ENCODE measurements at places on chromosomes 5 and 9.

- DNase-seq = no peak
These were observed 18.2 kb downstream of the HBEGF start for GRCh38 chr5:140328036-140328764.

DNA sequence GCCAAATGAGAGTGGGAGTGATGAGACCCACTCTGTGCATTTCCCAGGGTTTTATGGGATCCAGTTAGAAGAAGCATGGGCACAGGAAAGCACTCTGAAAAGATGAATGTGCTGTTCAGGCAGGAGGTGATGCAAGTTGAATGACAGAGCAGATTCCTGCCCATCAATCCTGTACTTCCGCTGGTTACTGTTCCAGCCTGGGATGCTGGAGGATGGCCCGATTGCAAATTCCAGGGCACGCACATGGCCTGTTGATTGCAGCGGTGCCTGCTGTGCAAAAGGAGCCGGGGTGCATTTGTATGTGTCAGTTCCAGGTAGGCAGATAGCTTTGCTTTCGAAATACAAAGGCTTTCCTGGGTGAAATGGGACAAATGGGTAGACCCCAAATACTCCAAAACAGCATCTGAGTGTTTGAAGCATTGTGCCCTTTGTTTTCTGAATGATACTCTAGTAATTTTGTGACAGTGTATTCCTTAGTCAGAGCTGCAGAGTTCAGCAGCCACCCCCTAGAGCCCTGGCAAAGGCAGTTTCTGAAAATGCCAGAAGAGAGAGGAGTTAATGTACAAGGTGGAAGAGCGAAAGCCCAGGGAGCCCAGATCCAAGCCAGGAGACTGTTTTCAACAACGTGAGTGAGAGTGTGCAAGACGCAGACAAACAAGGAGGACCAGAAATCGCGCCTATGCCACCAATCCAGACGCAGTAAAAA is 454.2 kb upstream of the CLINT1 start:
- no peak for DNase-seq

GRCh38 chr9:123548741-123549545 is 192.9 kb downstream of the CRB2 start:
- DNase-seq = peak; percentile 24

DNA sequence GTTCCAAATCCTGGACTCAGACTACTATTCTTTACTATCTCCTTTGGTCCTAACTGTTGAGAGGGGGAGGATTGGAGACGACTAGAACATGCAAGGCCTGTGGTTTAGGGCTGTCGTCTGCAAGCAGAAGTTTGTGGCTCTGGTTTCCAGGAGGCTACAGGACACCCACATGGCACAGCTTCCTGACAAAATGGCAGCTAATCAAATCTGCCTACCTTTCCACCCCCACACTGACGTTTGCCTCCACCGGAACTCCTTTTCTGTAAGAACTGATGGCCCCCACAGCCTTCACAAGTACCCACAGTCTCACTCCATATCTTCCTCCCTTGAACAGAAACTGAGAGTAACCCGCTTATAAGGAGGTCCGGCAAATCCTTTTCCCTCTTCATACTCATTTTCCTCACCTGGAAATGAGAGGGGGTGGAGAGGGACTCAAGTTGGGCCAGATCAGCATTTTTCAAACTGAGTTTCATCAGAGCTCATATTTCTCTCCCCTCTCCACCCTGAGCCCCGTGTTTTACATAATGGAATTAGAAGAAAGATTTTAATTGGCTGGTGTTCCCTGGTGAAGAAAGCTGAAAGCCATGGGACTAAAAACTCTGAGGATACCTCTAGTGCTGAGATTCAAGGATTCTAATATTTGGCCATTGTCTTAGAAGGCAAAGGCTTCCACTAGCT is 5.2 kb downstream of the SLC31A2 start:
- DNase-seq = no peak

- DNase-seq = no peak
These were observed 10.5 kb upstream of the ERAP1 start for GRCh38 chr5:96818125-96818788.

DNA sequence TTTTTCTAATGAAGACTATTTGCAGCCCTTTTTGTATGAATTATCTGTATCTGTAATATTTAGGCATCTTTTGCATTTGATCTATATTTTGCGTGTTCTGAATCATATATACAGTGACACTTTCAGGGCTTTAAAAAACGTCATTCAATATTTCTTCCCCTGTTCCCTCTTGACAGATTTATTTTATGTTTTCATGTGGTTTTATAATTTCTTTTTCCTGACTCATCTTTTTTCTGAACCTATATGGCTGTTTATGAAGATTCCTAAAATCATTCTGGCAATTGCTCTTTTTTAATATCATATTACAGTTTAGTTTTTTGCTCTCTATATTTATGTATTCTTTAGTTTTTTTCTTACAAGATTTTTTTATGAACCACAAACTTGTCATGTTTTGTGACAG is 67.6 kb downstream of the SMARCA2 start:
- no peak for DNase-seq

GRCh38 chr9:6910032-6910431 is 152.3 kb downstream of the KDM4C start:
- DNase-seq = no peak

DNA sequence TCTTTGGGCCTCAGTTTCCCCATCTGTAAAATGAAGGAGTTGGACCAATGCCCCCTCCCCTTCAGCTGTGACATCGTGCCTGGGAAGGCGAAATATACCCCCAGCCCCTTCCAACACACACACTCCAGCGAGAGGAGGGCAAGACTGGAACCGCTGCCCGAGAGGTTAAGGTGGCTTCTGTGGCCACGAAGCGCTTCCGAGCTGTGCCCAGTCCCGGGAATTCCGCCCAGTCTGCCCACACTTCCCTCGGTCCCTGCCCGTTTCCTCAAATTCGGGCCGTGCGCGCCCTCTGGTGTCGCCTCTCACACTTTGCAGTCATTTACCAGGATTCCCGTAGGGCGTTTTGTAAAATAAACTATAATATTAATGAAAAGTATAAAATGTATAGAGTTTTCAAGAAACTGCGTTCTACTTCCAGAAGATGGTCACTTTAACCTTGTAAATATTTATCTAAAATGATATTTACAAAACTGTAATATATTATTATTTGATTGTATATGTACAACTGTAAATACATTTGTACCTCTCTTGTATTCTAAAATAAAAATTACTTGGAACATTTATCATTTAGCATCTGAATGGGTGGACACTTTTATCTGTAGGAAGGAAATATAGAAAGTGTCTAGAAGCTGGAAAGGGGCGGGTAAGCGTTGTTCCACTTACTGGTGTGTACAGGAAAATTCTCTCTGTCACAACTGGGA is 11.0 kb upstream of the EXOSC2 start:
- DNase-seq = peak; percentile 54

- no peak for DNase-seq
These were observed 242.5 kb downstream of the BNC2 start for GRCh38 chr9:16627967-16628366.

DNA sequence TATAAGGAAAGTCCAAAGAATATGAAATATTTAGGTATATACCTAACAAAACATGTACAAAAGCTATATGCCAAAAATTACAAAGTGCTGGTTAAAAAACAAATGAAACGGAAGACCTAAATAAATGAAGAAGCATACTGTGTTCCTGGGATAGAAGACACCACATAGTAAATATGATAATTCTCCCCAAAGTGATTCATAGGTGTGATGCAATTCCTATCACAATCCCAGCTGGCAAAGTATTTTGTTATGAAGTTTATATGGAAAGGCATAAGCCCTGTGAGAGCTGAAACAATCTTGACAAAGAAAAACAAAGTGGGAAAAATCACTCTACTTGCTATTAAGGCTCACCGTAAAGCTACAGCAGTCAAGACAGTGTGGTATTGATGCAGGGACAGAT is 2.6 kb upstream of the SMIM23 start:
- DNase-seq = no peak

DNA sequence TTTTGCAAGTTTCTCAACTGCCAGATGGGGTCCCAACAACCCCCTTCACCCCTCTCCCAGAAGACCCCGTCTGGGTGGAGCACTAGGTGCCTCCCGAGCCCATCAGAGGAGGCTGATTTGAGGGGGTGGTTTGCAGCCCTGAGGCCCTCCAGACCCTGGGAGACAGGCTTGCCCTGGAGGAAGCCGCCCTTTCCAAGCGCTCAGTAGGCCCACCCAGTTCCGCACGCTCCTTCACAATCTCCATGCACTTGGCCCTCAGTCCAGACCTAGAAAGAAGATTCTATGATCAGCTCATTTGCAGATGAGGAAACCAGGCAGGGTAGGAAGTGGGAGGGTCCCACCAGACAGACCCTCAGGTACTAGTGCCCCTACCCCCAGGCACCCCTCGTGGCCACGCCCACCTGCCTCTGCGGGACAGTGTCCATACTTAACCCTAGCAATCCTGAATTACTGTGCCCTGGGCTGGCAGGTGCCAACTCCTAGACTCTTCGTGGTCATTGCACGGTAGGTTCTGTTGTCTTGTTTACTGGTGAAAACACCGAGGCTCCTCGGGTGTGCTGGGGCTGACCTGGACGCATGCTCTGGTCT is 22.3 kb downstream of the OR2V1 start:
- DNase-seq = no peak

GRCh38 chr9:20271723-20272122 is 350.6 kb downstream of the MLLT3 start:
- DNase-seq = no peak

- no peak for DNase-seq
These were observed 516 bp downstream of the MAST4 start for GRCh38 chr5:66596636-66597182.

GRCh38 chr5:79119486-79119885 is 7.9 kb downstream of the BHMT start:
- no peak for DNase-seq

DNA sequence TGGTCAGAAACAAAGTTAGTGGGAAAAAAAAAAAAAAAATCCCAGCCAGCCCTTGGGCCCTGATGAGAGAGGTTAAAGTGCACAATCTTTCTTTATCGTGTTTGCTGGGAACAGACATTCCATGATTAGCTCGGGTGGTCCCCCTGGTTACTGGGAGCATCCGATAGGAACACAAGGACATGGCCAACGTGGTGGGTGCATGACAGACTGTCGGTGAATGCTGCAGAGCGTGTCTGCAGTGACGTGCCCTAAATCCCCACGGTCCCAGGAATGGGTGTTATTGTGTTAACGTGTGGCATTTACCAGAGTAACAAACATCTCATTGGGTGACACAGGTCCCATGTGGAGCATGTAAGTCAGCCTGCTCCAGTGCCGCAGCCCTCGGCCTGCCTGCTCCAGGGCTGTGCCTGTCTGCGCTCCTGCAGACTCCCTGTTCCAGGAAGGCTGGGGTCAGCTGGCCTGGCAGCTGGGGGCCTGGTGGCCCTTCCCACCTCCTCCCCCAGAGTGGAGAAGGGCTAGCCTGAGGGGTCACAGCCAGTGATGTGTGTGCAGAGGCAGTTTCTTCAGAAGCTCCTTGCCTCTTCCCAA is 34.3 kb upstream of the TBC1D2 start:
- no peak for DNase-seq

GRCh38 chr5:147482706-147483180 is 27.1 kb downstream of the DPYSL3 start:
- peak; percentile 10 for DNase-seq

GRCh38 chr5:66224274-66224673 is 80.2 kb downstream of the SREK1 start:
- DNase-seq = no peak

DNA sequence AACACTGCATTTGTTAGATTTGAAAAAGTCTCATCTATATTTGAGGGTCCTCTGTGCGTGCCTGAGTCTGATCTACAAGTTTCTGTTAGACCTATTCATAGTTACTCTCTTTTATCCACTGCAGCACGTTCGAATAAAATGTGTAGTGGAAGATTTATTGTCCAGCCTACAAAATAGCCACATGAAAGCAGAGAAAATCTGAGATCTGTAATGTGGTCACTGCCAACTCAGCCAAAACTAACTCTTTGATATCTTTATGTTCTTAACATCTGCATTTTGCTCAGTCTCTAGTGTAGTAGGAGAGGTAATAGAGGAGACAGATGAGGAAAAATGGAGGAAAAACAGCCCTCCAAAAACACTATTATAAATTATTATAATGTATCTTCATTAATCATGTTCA is 354.0 kb downstream of the NPR3 start:
- DNase-seq = no peak

DNA sequence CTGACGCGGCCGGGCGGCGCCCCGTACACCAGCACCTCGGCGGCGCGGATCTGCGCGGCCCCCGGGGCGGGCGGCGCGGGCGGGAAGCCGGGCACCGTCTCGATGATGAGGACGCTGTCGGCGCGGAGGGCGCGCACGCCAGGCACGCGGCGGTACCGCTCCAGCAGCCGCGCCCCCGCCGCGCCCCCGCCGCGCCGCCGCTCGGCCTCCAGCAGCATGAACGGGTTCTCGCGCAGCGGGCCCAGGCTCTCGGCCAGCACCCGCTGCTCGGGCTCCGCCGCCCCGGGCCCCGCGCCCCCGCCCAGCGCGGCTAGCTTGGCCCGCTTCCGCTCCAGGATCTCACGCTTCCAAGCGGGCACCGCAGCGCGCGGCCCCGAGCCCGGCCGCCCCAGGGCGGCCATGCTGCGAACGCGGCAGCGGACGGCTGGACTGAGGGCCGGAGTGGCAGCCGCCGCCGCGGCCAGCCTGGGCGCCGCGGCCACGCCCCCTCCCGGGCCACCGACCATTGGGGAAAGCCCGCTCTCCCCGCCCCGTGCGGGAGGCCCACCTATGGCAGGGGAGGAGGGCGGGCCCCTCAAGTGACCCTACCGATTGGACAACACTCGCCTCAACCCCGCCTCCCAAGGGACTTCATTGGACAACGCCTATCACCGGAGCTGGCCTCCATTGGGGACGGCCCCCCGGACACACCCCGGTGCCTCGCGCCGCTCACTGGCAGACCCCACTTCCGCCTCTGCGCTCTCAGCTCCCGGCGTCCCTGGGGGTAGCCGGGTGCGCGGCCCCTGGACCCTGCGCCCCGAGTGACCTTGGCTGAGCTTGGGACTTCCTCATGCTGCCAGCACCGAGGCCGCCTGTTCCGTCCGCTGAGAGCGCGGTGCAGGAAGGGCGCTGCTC is at the start of gene TPRN:
TPRN (minus strand) TSS at position 431 of the 894 bp plus-strand sequence; CDS start at position 401, 30 bp downstream.
- peak; percentile 86 for DNase-seq

DNA sequence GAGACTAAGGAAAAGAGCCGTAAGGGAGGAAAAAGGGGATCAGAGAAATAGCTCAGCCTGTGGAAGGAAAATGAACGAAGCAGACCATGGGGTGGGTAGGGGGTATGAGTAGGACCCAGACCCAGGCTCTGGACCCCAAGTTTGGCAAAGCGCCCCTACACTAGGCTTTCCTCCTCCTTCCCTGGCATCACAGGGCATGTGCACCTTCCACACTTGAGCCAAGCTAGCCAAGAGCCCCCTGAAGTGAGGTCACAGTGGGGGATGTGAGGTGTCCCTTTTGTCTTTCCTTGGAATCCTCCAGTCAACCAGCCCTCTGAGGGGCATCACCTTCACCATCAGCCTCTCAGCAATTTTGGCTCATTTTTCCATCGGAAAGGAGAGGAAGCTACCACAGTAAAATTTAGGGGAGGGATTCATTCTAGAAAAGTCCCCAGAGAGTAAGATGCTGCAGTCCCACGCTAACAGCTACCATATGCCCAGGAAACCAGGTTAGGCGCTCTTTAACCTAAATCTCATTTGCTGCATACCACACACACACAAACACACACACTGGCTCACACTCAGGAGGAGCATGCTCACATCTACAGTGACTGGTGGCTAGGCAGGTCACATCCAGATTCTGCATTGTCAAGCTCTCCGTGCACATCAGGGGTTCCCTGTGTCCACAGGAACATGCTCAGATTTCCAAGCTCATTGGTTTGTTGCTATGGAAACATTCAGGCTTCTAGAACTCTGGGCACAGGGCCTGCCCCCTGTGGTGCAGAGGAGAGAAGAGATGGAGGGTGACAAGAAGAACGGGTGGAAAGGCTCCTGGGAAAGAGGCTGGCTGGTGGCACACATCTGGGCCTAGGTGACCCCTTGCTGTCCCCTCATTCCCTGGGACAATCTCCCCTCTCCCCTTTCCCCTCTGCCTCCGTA is 9.9 kb downstream of the REEP2 start:
- DNase-seq = no peak

- DNase-seq = no peak
These were observed 15.2 kb downstream of the ITGA1 start for GRCh38 chr5:52802974-52803336.

All from hematopoietic multipotent progenitor cell (in vitro differentiated cells).